ENCODE measurements at places on chromosomes 1 and 21.

- DNase-seq: no peak
Measured at GRCh38 chr21:32335601-32336575, 37.2 kb downstream of the MRAP start.

- DNase-seq: no peak
Measured at GRCh38 chr1:169103480-169103893, 3.0 kb upstream of the ATP1B1 start.

DNA sequence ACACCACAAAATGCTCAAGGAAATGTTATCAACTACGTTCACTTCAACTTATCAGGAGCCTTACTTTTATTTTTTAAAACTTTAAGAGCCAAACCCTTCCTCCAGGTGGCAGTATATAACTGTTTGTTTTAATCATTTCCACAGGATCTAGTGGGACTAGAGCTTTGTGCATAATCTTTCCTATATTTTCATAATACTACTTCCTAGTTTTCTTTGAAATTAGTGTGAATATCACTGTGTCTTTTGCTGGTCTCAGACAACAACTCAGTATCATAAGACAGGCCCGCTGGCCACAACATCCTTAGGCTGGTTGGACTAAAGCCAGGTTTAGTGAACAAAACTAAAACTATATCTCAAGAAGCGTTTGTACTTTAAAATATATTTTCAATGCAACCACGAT is 145.5 kb downstream of the TIAM1 start:
- DNase-seq: no peak

DNA sequence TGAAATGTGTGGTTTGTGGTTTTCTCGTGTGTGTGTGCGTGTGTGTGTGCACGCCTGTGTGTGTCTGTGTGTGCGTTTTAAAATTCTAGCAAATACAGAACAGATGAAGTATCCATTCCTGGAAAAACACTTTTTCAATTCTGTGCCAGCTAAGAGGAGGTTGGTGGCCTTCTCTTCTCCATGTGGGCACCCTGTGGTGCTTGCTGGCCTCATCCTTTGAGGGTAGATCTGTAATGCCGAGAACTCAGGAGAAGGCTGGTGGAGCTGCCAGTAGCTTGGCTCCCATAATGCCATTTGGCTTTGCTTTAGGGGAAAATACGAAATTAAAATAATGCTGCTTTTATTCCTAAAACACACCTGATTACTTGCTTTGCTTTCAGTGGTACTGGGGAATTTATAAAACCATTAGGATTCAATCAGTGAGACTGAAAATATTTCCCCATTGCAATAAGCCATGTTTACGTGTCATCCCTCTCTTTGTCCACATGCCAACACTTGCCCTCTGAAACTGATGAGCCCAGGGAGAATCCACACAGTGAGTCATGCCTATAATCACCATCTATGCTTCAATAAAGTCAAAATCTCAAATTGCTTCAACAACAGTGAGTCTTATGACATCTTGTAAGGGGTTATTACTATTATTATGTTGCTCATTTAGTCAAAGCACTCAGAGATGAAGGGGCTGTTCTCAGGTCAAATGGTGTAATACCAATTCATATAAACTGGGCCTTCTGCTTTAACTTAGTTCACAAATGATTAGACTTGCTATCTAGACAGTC is 39.2 kb downstream of the ABCA4 start:
- DNase-seq: no peak

GRCh38 chr1:98410082-98410481 is 251.4 kb upstream of the SNX7 start:
- DNase-seq: peak; percentile 81

- no peak for DNase-seq
Measured at GRCh38 chr1:219317762-219318353, 144.2 kb downstream of the LYPLAL1 start.

DNA sequence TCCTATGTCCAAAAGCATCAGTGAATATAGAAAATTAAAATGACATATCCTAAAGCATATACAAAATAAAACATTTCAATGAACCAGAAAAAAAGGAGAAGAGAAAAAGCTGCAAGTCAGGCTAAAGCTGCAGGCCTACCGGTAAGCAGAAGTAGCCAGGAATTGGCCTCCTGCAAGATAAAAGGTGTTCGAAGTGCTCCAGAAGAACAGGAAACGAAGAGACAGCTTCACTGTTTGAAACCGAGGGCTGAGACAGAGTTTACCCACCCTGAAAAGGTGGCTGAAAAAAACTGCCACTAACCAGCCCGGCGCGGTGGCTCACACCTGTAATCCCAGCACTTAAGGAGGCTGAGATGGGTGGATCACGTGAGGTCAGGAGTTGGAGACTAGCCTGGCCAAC is 37.4 kb downstream of the NSL1 start:
- no peak for DNase-seq

GRCh38 chr1:91006113-91006908 is 15.5 kb downstream of the ZNF644 start:
- DNase-seq: no peak

DNA sequence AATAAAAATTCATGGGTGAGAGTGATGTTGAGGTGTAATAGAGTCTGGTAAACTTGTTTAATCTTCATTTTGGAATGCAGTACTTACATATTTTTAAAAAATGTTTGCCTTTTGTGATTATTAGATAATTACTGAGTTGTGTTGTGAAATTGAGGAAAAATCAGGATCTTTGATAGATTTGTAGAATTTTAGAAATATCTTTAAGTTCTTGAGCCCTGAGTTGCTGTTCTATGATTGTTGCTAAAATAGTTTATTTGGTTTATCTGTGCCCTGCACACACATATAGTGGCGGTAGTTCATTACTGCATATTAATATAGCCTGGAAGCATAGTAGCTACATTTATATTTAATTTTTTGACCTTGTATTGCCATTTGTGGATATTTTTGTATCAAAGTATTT is 1.6 kb downstream of the B3GALT2 start:
- no peak for DNase-seq

- no peak for DNase-seq
Measured at GRCh38 chr1:89088572-89088971, 23.6 kb upstream of the GBP1 start.

GRCh38 chr1:246528933-246529731 is 22.1 kb upstream of the SMYD3 start:
- DNase-seq: no peak

DNA sequence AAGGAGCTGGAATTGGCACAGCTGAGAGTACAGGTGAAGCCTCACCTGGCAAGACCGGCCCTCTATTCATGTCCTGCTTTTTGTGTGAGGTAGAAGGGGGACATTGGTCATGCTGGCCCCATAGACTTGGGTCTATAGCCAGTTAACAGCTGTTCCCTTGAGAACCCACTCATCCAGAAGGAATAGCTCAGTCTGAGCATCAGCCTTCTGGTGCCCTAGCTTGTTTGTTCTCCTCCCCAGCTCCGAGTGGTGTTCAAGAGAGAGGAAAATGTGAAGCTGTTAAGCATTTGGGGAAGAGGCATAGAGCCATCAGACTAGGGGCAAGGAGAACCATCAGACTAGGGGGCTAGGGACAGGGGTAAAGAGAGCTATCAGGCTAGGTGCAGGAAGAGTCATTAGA is 290.9 kb downstream of the SIPA1L2 start:
- DNase-seq: no peak

DNA sequence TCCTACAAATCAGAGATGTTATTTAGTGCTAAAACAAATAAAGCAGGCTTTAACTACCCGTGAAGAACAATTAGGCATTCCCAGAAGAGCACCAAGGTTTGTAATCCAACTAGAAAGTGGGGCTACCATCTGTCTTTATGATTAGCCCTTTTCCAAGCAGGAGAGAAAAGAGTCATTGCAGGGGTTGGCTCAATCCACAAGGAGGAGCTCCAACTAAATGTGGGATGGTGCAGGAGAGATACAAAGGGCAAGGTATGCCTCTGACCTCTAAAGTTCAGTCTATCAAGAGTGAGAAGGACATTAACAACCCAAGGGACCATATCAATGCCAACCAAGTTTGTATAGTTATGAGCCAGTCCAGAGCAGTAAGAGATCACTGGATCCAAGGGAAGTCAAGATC is 382.7 kb upstream of the DUSP10 start:
- DNase-seq: no peak

- DNase-seq: no peak
Measured at GRCh38 chr1:33400153-33400911, 30.6 kb downstream of the PHC2 start.
